ENCODE measurements at places on chromosomes 7 and 10.

DNA sequence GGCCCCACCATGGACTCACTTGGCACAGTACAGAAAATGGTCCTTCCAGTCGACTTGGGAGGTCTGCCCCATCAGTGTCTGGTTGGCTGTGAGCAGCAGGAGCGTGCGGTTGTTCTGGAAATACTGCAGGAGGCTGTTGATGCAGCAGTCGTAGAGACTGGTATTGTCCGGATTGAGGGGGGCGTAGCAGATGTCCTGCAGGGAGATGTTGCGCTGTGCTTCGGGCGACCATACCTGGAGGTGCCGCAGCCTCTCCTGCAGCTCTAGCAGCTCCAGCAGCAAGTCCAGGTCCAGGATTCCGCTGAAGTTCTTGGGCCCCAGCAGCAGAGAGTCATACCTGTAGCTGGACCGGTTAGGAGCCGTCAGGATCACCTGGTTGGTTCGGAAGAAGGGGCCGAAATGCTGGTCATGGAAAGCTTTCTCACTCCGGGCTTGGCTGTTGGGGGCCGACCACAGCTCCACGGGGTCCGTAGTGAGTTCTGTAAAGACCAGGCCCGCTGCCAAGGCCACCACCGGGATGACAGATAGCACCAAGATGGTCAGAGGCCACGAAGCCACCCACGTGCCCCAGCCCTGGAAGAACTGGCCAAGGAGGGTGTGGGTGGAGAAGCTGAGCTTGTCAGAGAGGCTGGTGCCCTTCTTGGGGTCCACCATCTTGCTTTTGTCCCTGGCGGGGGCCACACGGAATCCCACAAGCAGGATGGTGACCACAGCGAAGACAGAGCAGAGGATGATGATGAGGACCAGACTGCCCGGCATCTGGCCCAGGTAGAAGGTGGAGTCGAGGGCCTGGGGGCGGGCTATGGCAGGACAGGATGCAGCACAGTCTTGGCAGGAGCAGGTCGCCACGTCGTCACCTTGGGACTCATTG lies 2.1 kb downstream of the NPC1L1 start:
- no peak for ATAC-seq

GRCh38 chr7:155752756-155753445 lies 59.4 kb downstream of the SHH start:
- ATAC-seq: no peak

GRCh38 chr10:89393898-89394297 lies 1.5 kb downstream of the IFIT1 start:
- ATAC-seq: no peak

GRCh38 chr7:95925971-95926370 lies 153.6 kb downstream of the DYNC1I1 start:
- no peak for ATAC-seq

GRCh38 chr7:38186593-38187314 lies 8.7 kb downstream of the STARD3NL start:
- ATAC-seq: no peak

Data from motor neuron (in vitro differentiated cells).